Caudate nucleus (tissue), 63 donors: ENCODE measurements at places on chromosomes 4 and X.

DNA sequence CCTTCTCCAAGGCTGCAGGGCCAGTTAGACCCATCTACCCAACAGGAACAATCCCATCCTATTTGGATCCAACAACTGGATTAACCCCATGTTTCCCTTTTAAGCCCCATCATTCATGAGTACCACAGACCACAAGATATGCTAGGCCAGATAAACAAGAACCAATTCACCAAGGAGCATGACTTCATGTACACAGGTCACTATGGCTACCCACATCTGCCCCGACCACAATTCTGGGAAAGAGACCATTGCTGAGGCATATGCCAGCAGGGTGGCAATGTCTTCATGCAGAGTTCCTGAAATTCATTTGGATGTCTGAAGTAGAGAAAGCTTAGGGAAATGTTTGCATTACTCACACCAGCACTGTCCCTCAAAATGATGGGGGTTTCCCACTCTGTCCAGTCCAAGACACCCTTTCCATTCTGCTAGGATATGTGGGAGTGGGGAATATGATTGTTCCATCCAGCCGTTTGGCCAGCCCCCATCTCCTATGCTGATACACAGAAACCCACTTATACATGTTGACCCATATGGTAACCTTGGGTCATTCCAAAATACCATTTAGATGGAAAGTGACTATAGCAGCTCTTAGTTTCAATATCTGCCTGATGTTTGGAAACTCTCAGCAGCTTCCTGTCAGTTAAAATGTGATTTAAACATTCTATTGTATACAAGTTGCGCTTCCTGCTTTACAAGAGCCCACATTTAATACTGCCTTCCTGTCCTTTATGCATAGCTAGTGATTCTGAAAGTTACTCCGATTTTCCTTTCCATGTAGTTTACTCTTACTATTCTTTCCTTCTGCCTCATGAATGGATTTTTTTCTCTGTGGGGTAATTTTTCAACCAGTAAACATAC lies 129.0 kb downstream of the AMMECR1 start:
- no peak for DNase-seq

DNA sequence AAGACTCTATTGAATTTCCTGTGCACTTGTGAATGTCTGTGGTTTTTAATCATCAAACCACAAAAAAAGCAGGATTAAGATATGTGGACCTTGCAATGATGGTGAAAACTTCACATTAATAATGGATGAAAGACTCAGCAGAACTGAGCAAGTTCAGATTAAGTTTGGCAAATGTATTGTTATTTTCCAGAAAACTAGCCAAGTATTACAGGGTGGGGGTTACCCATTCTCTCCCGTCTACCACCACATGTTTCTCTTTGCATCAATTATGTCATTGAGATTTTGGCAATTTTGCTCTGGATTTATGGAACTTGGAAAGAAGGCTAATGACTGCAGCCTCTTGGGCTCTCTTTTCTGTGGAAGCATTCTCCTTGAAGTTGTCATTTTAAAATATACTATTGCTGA lies 577.1 kb downstream of the ANKRD50 start:
- DNase-seq: no peak

- no peak for DNase-seq
Measured at GRCh38 chrX:71846429-71846828, 64.2 kb upstream of the NHSL2 start.

- DNase-seq: no peak
Measured at GRCh38 chr4:36323816-36324419, 42.5 kb downstream of the DTHD1 start.

DNA sequence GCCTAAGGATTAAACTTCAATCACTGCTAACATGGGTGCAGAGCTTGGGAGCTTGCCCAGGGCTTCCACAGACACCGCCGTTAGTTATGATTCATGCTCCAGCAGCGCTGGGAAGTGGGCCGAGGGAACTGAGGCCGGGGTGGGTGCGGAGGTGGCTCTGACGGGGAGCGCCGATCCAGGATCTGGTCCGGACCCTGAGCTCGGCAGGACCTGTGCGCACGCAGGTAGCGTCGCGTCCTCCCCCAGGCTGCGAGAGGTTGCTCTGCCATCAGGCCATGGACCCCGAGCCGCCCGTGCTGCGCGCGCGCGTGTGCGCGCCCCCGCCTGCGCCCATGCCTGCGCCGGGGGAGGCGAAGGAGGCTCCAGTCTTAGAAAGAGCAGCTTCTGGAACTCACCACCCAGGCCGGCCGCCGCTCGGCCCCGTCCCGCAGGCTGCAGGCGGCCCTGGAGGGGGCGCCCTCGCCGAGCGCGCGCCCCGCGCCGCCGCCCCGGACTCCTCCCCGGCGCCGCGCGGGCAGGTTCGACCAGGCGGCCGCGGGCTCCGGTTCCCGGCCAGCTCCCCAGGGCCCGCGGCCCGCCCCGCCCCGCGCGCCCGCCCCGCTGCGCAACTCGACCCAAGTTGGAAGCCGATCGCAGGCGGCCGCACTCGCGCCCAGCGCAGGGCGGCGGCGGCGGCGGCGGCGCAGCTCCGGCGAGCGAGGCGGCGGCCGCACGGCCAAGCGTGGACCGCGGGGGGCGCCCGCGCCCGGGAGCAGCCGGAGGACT lies 732 bp upstream of the ADRA2C start:
- no peak for DNase-seq

- DNase-seq: no peak
Measured at GRCh38 chr4:617644-618641, 7.4 kb upstream of the PDE6B start.

- DNase-seq: no peak
Measured at GRCh38 chr4:19850909-19851308, 400.8 kb upstream of the SLIT2 start.
